HL-60 (cell line): ENCODE measurements at places on chromosomes 4 and X.

DNA sequence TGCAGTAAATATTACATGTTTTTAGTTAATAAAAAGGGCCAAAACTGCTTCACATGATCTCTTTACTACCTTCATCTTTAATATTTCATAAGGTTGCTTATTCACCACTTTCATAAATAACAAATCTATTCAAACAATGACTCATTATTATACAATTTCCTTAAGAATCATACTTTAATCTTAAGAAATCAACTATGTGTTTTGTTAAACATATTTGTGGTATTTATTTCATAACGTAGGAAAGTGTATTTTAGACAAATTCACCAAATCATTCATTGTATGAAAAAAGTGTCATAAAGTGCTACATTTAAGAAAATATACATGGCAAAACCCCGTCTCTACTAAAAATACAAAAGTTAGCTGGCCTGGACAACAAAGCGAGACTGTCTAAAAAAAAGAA, 150.5 kb upstream of the RXFP1 start:
- no peak for DNase-seq

DNA sequence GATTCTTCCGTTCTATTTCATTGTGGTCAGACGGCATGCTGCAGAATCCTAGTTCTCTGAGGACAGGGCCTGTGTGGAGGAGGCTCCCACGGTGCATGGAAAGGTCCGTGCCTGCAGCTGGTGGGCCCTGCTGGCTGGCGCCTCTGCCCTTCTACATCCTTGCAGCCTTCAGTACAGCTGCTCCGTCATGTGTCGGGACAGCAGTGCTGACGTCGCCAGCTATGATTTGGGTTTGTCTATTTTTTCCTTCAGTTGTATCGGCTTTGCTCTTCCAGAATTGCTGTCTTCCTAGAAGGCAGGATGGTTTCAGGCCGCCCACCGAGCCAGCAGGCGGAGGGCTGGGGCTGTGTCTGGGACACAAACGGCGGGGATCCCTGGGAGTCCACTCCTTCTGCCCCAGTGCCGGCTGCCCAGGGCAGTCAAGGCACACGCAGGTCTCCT, 32.1 kb upstream of the CPLX1 start:
- no peak for DNase-seq

- no peak for DNase-seq
Measured at GRCh38 chrX:45154033-45154360, 46.7 kb downstream of the DIPK2B start.

- DNase-seq: no peak
Measured at GRCh38 chr4:122668241-122668640, 47.4 kb upstream of the IL21 start.

- no peak for DNase-seq
Measured at GRCh38 chr4:119835613-119835910, 207.0 kb upstream of the PDE5A start.

- no peak for DNase-seq
Measured at GRCh38 chrX:136344320-136344719, 43.6 kb downstream of the ADGRG4 start.

GRCh38 chr4:186979961-186980745, 256.5 kb upstream of the FAT1 start:
- no peak for DNase-seq

DNA sequence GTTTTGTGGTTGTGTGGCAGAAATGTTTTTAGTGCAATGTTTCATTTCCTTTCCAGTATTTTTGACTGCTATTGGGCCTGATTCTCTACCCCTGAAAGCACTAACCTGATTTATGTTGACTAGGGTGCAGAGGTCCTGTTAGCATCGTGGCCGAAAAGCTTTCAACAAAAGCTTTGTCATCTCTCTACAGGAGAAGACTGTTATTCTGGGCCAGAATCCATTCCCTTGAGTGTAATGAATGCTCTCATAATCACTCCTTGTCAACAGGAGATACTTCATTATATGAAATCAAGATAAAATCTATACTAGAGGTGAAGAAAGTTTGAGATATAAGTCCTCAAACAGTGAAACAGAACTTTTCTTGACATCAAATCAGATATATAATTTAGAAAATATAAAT, 195.5 kb downstream of the ZNF330 start:
- DNase-seq: no peak

GRCh38 chrX:108516184-108516583, 76.5 kb downstream of the COL4A5 start:
- no peak for DNase-seq

DNA sequence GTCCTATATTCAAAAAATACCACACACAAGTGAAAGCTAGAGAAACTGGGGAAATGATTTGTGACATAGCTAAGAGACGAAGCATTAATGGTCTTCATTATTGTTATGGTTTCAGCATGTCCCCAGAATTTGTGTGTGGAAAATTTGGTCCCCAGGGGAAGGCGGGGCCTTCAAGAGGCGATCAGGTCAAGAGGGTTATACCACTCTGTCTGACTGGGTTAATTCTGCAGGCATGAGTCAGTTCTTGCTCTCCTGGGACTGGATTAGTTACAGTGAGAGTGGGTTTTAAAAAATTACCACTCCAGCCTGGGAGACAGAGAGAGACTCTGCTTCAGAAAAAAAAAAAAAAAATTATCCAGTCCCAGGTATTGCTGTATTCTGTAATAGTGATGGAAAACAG, 2.1 kb upstream of the MTNR1A start:
- no peak for DNase-seq
